ENCODE measurements at places on chromosomes 2 and 18. TPM values are rescaled to one million over a fixed set of nuclear protein-coding genes. Genes with fewer than 3 reads are reported as not detected.

PKDCC gene
- not detected for total RNA-seq

DTNA gene
- total RNA-seq, result 0.56 TPM

ARHGAP15 gene
- 94.6 TPM for total RNA-seq

KIF1A gene
- total RNA-seq, result 28.8 TPM

C1QL2 gene
- not detected for total RNA-seq

- DNase-seq, result no peak
Measured at GRCh38 chr2:20450201-20450999, 3.5 kb downstream of the RHOB start.

- no peak for DNase-seq
Measured at GRCh38 chr2:69095305-69095704, 82.3 kb downstream of the ANTXR1 start.

GRCh38 chr18:72849671-72850070, 18.1 kb downstream of the NETO1 start:
- no peak for DNase-seq

- no peak for DNase-seq
Measured at GRCh38 chr2:212708355-212708754, 169.8 kb upstream of the ERBB4 start.

- DNase-seq, result no peak
Measured at GRCh38 chr2:234074751-234075517, 24.4 kb downstream of the SPP2 start.

DNA sequence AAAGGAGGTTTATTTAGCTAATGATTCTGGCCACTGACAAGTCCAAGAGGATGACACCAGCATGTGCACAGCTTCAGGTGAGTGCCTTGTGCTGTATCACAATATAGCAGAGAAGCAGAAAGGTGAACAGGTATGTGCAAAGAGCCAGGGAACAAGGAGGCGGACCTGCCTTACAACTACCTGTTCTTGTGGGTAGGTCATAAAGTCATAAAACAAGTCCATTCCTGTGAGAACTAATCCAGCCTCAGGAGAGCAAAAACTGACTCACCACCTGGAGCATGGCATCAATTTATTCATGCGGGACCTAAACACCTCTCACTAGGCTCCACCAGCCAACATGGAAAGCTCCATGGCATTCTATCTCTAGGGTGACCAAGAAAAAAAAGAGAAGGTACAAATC, 234.2 kb downstream of the ASXL3 start:
- no peak for DNase-seq

DNA sequence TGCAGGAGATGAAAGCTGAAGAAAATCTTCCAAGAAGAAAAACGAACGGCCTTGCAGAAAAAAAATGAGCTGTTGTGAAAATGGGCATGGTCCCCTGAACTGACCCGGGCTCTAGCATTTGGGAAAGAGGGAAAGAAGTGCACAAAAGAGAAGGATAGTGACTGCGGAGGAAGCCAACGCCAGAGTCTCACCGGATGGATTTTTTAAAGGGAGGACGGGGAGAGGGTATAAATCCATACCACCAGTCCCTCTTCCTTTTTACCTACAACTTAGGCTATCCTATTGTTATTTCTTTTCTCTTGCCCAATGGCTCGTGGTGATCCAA, 601 bp downstream of the WDR35 start:
- DNase-seq, result no peak

- no peak for DNase-seq
Measured at GRCh38 chr18:36702401-36703013, 126.3 kb downstream of the TPGS2 start.

GRCh38 chr18:45573514-45573913, 41.8 kb upstream of the SLC14A2 start:
- no peak for DNase-seq

- no peak for DNase-seq
Measured at GRCh38 chr2:55150834-55151233, 81.3 kb downstream of the CLHC1 start.

GRCh38 chr2:24809316-24810007, 16.2 kb downstream of the CENPO start:
- no peak for DNase-seq

DNA sequence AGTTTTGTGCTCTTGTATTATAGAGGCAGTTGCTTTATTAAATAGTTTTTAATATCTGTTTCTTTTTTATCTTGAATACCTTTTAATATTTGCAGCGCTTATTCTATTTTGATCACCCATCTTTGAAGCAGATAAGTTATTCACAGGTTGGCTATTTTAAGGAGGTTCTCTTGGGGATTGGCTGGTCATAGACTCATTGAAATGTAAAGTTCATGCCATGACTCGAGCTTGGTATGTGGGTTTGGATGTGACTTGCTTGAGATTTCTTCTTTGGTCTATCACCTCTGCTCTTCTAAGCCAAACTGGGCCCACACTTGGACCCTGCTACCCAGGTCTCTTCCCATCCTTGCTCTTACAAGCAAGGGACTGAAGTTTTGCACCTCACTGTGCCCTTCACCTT, 33.6 kb downstream of the FARP2 start:
- no peak for DNase-seq

DNA sequence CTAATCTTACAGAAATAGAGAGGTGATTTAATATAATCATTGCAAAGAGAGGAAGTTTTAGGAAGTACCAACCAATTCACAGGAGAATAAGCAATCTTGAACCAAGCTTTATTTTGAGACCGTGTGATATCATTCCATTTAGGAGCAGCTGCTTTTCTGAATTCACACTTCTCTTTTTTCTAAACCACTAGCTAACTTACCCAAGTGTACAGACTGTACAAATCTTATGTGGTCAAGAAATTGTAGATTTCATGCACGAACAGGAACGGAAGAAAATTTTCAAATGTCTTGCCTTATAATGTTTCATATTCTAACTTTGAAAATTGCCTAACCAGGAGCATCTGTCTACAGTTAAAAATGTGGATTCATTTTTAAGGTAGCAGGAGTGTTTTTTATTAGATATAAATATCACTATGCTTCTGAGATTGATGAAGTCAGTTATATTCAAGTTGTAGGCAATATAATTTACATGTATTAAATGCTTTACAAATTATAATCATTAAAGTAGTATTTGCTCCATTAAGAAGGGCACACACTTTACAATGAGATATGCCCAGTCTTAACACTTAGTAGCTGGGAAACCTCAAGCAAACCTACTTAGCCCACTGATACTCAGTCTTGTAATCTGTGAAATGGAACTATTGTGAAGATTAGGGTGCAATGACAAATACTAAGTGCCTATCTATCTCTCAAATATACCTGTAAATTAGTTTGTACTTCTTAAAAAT, 302.2 kb upstream of the STON1 start:
- DNase-seq, result no peak

DNA sequence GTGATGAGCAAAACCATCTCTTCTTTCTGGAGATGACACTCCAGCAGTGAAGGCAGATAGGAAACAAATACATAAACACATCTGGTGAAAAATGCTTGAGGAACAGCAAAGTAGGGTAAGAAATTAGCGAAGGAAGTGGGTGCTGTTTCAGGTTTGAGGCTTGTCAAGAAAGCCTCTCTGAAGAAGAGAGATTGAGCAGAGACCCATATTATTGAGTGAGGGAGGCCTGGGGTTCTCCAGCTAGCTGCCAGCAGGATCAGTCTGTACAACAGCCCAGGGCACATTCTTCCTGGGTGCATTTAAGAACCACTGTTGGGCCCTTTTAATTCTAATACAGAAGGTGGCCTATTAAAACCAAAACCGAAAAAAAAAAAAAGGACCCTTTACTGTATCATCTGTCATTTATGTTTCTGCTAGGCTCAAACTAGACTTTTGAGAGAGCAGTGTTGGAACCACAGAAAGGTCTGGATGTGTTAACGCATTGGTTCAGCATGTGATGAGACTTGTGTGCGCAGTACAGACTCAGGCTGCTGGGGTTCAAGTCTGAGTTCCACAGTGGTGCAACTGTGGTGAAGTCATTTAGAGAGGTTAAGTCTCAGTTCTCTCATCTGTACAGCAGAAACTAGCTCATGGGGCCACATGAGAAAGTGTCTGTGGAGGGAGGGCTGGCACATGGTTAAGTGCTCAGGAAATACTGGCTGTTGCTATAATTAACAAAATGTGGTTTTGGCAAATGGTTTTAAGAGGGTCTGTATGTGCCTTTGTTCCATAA, 28.9 kb downstream of the MGAT5 start:
- peak; percentile 65 for DNase-seq

DNA sequence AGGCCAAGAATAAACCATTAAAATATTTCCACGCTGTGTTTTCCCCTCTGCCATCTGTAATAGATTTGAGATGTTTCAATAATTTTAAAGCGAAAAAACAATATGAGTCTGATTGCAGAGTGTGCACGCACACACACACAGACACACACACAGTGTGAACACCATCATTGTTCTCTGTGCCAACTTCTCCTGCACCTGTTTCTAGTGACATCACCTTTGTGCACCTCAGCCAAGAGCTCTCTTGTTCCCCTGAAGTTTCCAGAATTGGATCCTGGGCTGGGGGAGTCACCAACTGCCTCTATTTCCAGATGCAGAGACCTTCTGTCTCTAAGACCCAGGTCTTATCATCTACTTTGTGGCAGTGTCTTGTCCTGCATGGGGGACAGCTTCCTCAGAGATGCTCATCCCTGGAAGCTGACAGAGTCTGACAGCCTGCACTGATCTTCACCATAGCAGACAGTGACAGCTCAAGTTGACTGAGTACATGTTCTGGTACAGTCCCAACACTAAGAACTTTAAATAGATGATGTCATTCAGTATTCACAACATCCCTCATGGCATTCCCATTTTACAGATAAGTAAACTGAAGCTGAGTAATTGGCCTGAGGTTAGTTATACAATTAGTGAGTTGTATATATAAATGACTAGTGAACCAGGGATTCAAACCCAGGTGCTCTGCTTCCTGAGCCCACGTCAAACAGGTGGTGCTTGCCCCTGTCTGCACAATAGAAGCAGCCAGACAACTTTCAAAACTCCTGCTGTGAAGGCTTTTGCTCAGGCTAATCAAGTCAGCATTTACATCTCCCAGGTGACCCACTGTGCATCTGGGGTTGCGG, 39.4 kb downstream of the ACOXL start:
- no peak for DNase-seq

DNA sequence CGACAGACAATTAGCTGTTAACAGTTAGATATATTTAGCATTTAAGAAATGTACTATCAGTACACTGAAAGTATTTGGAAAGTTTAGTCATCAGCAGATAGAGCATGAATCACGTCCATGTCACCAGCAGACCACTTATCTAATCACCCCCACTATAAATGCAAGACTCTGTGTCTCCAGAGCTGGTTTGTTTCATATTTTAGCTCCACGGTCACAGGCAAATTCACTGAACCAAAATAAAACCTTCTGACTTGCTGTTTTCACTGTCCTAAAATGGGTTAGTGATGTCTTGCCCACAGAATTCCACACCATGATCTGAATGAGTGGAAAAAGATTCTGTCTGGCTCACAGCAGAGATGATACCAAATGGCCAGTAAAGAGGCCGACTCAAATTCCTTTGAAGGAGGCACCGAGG, 64.9 kb downstream of the CDH2 start:
- DNase-seq, result no peak

- no peak for DNase-seq
Measured at GRCh38 chr2:224749136-224749535, 33.0 kb upstream of the CCDC195 start.

GRCh38 chr2:66036948-66037347, 398.0 kb upstream of the MEIS1 start:
- DNase-seq, result no peak

GRCh38 chr2:26099933-26100332, 66.0 kb downstream of the RAB10 start:
- DNase-seq, result no peak

DNA sequence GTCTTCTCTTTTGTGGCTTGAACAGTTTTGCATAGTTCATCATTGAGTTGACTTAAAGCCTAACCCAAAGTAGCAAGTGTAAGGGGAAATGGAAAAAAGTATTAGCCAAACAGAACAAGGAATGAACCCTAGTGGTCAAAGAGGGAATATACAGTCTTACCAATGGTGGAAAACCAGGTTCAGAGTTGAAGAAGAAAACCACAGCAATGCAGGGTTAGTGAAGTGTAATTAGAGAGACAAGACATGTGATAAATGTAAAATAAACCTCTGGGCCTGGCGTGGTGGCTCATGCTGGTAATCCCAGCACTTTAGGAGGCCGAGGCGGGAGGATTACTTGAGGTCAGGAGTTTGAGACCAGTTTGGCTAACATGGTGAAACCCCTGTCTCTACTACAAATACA, 2.4 kb downstream of the TTN start:
- no peak for DNase-seq

DNA sequence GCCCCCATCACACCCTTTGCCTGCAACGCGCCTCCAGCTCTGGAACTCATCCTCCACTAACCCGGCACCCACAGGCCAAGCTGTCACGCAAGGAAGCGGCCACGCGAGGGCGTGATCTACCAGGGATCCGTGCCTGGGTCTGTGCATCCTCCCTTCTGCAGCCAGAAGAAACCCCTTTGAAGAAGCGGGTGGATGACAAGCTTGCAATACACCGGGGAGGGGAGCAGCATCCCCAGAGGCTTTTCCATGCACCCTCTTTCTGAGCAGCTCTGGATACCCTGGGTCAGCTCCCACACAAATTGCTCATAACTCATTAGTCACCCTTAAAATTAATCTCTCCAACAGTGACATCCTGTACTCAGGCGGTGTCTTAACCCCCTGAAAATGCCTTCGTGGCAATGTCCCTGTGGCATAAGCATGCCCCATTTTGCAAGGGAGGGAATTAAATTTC, 47.6 kb downstream of the PDCL3 start:
- DNase-seq, result peak; percentile 81

GRCh38 chr18:50250935-50251334, 15.4 kb downstream of the CFAP53 start:
- DNase-seq, result no peak

- no peak for DNase-seq
Measured at GRCh38 chr18:56716692-56717146, 65.6 kb downstream of the WDR7 start.

DNA sequence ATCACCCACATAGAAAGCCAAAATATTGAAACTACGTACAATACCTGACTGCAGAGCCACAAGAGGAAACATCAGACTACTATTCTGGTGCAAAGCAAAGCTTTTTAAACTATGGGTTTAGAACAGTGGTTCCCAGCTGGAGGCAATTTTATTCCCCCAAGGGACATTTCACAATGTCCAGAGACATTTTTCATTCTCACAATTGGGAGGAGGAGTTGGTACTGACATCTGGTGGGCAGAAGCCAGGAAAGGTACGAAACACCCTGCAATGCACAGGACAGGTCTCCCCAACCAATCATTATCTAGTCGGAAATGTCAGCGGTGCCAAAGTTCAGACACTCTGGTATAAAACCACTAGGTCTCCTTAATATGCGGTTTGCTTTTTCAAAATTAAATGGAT, 88.4 kb upstream of the ARL5A start:
- no peak for DNase-seq

DNA sequence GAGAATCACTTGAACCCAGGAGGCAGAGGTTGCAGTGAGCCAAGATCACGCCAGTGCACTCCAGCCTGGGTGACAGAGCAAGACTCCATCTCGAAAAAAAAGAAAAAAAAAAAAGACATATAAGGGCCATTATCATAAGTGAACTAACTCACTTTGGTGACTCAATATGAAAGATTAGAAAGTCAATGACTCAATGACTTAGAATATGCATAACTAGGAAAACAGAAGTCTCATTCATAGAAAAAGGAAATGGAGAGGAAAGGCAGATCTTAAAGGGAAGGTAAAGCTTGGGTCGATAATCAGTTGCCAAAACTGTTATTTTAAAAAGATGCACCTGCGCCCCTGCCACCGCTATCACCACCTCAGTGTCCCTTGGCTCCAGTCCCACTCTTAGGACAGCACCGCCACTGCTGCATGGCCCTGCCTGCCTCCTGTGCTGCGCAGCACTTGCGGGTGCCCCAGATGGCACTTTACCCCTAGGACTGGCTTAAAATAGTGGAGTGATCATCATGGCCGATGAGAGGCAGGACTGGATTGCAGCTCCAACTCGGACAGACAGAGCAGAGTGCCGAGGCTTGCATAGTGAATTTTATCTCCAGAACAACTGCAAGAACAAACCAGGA, 54.7 kb downstream of the INO80D start:
- no peak for DNase-seq

Measured in activated T-cell treated with anti-CD3 and anti-CD28 coated beads, Interleukin-2, amount 50 U/mL, for 72 hours (primary cell).